ENCODE measurements at places on chromosomes 4 and X.
A peak's percentile ranks its signal among the peaks of the same experiment; 100 is the strongest.

- DNase-seq, result no peak
These were observed 58.0 kb downstream of the PJA1 start for GRCh38 chrX:69107231-69107739.

- DNase-seq, result no peak
These were observed 372.4 kb upstream of the SLIT2 start for GRCh38 chr4:19879330-19879729.

DNA sequence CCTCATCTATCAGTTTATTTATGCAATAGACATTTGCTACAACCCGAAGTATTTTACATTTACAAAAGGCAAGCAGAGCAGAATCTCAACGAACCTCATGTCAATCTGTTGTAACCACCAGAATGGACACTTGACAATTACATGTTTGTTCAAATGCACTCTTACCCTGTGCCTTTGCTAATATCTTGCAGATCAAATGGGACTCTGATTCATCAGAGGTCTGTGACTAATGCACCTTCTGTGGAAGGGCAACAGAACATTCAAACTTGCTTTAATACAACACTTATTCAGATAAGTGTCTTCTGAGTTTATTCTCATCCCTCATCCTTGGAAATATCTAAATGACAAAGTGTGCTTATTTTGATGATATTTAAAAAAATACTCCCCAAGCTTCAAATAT lies 644.7 kb upstream of the PCDH10 start:
- DNase-seq, result peak; percentile 29

GRCh38 chr4:37132975-37133360 lies 111.6 kb upstream of the NWD2 start:
- DNase-seq, result no peak

DNA sequence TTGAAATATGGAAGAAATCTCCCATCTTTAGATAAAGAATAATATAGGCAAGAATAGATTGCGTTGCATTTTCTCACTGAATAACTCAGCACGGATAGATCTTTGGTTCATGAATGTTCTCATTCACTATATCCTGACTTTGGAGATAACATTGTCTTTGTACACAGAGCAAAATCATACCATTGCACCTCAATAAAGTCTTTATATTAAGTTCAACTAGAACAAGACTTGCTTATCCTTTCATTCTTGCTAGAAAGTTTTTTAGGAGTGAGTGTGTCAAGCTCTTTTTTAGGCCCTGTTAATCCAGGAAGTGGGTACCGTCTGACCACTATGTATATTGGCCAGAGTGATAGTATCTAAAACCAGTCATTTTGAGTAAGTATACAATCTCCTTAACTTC lies 658.7 kb downstream of the FSTL5 start:
- peak; percentile 60 for DNase-seq

- DNase-seq, result no peak
These were observed 14.0 kb upstream of the GPKOW start for GRCh38 chrX:49137492-49137891.

- no peak for DNase-seq
These were observed 47.5 kb downstream of the TBC1D14 start for GRCh38 chr4:6957148-6957520.

DNA sequence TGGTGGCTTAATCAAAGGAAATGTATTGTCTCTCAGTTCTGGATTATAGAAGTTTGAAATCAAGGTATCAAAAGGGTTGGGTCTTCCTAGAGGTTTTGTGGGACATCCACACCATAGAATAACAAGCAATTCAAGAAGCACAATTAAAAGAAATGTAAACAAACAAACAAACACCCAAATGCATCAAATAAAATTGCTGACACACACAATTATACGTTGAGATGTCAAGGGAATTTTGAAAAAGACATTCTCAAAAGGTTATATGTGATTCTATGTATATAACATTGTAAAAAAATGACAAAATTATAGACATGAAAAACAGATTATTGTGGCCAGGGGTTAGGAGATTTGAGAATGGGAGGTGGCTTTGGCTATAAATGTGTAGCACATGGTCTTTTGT lies 250.7 kb upstream of the AGA start:
- DNase-seq, result no peak

DNA sequence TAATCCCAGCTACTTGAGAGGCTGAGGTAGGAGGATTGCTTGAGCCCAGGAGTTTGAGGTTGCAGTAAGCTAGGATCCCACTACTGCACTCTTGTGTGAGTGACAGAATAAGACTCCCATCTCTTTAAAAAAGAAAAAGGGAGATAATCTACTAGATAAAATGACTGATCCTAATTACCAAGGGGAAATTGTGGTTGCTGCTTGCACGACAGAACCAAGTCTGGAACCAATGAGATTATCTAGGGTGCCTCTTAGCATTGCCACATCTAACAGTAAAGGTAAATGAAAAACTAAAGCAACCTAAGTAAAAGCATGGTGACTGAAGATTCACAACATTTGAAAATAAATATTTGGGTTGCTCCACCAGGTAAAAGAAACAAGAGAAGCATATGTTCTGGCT lies 185.1 kb downstream of the PDHA2 start:
- DNase-seq, result no peak

DNA sequence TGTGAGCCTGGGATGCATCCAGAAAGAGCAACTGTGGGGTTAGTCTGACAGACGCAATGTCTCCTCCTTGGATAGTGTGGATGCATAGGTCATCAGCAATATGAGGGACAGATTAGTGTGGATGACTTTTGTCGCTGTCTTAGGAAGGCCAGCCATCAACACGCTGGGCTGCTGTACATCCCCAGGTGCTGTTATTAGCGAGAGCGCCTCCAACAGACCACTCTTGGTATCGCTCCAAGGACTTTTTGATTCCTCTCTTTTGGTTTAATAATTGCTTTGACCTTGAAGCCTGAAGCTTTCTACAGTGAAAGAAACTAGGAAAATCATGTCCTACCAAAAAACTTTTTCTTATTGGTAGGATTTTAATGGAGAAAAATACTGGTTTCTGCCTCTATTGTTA lies 76.7 kb downstream of the TMEM131L start:
- no peak for DNase-seq

DNA sequence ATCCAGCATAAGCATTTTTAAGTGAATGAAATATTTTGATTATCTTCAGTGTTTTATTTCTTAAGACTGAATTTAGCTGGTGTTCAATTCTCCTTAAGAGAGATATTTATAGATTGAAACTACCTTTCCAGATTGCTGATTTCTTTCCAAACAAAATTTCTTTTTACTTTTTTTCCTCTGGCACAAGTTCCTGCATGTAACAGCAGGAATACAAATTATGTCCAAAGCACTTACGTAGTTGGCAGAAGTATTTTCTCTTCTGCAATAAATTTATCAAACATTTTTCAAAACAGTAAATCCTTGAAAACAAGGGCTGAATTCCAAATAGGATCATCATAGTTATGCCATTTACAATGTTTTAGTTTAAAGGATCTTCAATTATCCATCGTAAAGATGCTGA lies 412.6 kb downstream of the IQCM start:
- DNase-seq, result no peak

- DNase-seq, result no peak
These were observed 13.0 kb downstream of the CORIN start for GRCh38 chr4:47824840-47825239.

DNA sequence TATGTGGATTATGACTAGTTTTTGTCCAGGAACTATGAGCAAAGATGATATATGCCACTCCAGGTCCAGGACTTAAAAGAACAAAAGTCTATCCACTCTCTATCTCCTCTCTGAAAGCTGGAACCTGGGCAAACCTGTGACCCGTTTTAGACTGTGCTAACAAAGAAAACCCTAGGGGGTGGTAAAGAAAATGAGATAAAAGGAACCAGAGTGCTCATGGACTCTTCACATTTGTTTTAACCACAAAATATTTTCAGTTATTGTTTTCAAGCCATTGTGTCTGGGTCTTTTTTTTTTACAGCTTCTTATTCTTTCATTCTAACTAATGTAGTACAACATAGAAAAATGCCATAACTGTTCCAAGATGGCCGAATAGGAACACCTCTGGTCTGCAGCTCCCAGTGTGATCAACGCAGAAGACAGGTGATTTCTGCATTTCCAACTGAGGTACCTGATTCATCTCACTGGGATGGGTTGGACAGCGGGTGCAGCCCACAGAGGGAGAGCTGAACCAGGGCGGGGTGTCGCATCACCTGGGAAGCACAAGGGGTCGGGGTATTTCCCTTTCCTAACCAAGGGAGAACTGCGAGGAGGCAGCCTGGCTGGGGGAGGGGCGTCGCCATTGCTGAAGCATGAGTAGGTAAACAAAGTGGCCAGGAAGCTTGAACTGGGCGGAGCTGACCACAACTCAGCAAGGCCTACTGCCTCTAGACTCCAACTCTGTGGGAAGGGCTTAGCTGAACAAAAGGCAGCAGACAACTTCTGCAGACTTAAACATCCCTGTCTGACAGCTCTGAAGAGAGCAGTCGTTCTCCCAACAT lies 45.1 kb downstream of the CHM start:
- DNase-seq, result no peak

DNA sequence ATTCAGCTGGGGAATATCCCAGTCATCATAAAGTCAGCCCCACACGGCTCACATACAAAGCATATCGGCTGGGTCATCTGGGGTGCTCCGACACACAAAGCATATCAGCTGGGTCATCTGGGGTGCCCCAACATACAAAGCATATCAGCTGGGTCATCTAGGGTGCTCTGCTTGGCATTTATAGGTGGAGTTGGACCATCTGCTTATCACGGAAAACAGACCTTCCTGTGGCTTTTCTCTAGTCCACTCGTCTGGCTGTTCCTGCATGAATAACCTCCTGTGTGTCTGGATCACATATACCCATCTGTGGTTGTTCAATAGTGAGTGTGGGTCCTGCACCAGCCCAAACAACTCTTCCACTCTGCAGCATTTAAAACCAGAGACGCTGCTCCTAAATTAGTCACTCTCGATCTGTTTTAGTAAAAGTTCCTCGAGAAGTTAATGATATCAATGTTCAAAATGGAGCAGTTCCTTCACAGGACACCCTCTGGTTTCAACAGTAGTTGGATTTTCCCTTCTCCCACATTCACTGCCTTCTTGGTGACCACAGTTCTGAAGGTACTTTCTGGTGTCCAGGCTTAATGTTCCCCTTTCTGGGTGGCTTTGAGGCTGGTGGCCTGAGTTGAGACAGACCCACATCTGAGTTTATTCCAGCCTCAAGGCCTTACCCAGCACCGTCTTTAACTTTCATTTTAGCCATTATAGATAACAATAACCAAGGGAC lies 70.0 kb upstream of the FRG1 start:
- DNase-seq, result no peak

- DNase-seq, result no peak
These were observed 98.0 kb upstream of the SORBS2 start for GRCh38 chr4:185909972-185910371.

GRCh38 chrX:72382202-72382595 lies 76.5 kb upstream of the CITED1 start:
- DNase-seq, result peak; percentile 31

DNA sequence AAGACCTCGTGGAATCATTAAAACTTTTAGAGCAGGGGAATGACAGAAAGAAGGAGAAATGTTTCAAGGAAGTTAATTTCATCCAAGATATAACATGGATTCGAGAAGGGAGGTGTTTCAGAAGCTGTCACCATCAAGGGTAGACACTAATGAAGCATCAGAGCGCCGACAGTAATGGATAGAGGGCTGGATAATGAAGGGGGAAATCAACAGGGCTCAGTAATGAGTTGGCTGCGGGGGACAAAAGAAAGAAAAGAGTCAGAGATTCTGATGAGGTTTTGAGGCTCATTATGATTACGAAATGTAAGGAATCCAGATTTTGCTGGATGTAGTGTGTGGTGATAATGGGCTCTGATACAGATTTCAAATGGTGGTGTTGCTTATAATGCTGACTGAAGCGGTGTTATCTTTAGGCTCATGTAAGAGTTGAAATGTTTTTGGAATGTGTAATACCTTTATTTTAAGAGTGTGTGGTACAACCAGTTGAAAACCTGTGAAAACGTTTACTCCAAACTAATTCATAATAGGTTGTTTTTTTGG lies 39.3 kb upstream of the TENM3 start:
- DNase-seq, result no peak

GRCh38 chr4:119050527-119051090 lies 85.0 kb upstream of the MYOZ2 start:
- peak; percentile 59 for DNase-seq

DNA sequence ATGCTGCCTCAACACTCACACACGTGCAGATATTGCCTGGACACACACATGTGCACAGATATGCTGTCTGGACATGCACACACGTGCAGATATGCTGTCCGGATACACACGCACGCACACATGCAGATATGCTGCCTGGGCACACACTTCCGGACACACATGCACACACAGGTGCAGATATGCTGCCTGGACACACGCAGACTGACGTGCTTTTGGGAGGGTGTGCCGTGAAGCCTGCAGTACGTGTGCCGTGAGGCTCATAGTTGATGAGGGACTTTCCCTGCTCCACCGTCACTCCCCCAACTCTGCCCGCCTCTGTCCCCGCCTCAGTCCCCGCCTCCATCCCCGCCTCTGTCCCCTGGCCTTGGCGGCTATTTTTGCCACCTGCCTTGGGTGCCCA lies 14.7 kb downstream of the FGFRL1 start:
- no peak for DNase-seq

GRCh38 chr4:74344031-74344430 lies 20.9 kb upstream of the EREG start:
- no peak for DNase-seq

- DNase-seq, result no peak
These were observed 124.1 kb upstream of the TBL1X start for GRCh38 chrX:9340598-9341290.

DNA sequence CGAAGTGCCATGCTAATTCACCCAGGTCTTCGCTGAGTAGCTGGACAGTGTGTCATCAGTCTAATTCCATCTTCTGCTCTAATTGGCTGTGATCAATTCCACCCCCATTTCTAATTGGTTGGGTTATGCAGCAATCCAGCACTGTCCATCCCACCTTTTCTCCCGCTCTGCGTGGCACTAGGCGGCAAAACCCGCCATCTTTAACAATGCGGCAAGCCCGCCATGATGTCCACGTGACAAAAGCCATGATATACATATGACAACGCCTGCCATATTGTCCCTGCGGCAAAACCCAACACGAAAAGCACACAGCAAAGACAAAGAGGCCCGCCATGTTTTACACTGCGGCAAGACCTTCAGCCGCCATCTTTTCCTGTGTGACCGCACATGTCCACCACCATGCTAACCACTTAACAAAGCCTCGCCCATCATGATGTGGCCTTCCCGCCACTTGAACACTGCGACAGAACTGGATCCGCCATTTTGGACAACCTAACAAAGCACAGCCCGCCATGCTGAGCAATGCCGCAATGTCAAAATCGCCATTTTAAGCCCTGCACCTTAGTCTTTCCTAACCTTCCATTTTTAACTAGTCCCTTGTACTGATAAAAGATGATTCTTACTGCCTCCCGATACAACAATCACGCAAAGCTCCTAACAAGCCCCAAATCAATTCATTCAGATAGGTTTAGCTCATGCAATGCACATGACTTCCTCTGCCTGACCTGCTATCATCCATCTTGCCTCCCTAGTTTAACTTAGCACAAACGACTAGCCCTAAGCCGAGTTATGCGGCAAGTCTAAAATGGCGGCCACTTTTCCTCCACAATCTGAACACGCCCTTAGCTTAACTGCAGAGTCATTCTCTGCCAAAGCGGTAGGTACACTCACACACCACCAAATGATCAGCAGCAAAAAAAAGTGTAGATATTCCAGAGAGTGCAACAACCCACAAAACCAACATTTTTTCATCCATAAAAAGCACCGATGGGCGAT lies 288.3 kb downstream of the CHIC1 start:
- DNase-seq, result no peak

- DNase-seq, result no peak
These were observed 42.3 kb downstream of the IDS start for GRCh38 chrX:149462849-149463248.

GRCh38 chrX:9885150-9885549 lies 82.0 kb upstream of the CLDN34 start:
- DNase-seq, result peak; percentile 50

Measured in foreskin melanocyte (primary cell).